ENCODE measurements at places on chromosomes 2 and 18. TPM values are rescaled to one million over a fixed set of nuclear protein-coding genes. Genes with fewer than 3 reads are reported as not detected.

The OSR1 gene
- total RNA-seq = 0.70 TPM

The ALK gene
- total RNA-seq = not detected

The CPO gene
- not detected for total RNA-seq

The CDH19 gene
- 0.65 TPM for total RNA-seq

The LRP2 gene
- 5.7 TPM for total RNA-seq

The TCF4 gene
- total RNA-seq = 15.3 TPM

The SEMA4F gene
- 0.92 TPM for total RNA-seq

The VWC2L gene
- total RNA-seq = not detected

The CIB4 gene
- not detected for total RNA-seq

The NCKAP5 gene
- 2.7 TPM for total RNA-seq

The RAPGEF4 gene
- total RNA-seq = 1.5 TPM

The KATNAL2 gene
- 4.8 TPM for total RNA-seq

Data from liver (tissue), 10 donors.